ENCODE measurements at places on chromosomes 6 and 20.
A peak's percentile ranks its signal among the peaks of the same experiment; 100 is the strongest.

DNA sequence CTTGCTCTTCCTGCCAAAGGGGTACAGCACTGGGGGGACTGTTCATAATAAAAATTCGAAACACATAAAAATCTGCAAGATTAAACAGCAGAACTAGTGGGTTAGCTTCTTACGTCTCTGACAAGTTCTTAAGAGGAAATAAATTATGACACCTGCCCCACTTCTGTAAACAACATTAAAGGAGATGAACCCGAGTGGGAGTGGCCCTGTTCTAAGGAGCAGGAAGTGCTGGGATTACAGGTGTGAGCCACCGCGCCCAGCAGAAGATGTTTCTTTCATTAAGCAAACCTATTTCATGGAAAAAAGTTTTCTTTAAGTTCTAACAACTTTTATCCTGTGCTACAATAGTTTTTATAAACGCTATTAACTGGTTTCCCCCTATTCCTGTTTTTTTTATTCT, 24.6 kb downstream of the USP45 start:
- DNase-seq: no peak

DNA sequence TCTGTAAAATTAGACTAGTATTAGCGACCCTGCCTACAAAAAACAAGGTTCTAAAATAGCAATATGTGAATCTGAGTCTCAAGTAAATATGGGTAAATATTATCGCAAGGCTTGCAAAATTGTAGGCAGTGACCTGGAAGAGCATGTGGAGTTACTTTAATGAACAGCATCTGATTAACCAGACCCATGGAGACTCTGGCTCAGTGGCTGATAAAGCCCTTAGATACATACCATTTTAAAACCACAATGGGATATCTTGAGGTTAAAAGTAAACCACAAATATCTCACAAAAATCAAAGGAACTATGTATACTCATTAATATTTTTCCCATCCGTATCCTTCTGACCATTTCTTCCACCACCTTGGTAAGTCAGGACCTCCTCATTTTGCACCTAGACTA, 187.0 kb downstream of the MTFR2 start:
- DNase-seq: no peak

DNA sequence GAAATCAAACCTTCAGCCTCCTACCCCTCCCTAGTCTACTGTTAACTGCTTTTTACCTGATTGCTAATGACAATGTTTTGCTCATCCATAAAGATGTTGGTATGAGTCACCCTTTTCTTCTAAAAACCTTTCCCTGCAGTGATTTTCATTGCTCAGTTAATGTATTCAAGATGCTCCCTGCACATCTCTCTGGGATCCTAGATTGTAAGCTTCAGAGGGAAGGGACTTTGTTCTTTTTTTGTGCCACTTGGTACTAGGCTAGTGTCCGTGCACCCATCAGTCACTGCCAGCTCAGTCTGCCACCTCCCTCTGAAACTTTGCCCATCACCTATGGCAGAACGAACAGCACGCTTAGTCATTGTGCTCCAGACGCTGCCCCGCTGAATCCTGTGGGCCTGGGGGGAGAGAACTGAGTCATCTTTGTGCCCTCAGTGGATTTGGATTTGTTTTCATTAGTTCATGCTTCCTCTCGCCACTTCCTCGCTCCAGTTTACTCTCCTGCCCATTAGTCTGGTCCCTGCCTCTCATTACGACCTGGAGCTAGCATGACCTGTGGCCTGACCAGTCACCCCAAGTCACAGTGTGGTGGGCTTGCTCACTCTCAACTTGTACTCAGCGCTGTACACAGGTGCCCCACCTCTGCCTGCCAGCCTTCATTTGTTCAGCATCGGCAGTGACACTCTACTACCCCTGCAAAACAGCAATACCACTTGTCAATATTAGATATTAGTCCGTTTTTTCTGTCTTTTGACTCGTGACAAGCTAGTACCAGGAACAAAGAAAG, 78.0 kb upstream of the TMEM181 start:
- DNase-seq: no peak

DNA sequence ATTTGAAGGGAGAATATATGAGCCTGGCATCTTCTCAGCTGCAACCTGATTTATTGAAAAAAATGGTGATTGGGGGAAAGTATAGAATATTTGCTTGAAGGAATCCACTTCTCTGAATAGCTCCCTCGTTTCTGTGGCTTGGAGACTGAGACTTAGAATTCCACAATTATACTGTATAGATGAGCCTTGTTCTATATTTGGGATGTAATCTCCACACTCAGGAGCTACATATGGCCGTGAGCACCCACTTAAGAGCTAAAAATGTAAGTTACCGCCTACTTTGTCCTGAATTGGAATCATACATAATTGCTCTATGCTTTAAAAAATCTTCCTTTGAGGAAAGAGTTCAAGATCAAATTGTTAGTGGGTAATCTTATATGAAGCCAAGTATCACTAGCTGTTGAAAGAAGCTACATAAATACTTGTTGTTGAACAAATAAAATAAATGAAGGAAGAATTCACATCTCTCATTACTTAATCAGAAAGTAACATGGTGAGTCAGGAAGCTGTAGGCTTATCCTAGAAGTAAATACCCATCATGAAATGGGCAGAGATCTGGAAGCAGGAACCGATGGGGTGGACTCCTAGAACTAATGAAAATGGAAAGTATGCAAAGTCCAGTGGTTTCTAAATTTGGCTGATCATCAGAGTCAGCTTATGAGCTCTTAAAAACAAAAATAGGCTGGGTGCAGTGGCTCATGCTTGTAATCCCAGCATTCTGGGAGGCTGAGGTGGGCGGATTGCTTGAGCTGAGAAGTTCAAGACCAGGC, 254.3 kb downstream of the SOX4 start:
- DNase-seq: no peak

DNA sequence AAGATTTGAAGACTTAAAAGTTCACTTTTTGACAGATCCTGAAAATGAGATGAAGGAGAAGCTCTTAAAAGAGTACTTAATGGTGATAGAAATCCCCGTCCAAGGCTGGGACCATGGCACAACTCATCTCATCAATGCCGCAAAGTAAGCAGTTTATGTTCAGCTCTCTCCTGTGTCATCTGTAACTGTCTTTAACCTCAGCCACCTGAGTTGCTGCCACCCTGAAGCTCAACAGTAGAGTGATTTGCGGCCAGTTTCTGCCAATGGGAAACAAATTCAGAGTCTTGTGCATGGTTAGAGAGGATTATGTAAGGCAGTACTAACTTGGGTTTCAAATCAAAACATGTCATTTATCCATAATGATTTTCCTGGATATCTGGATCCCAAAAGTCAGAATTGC, 10.1 kb downstream of the TNFAIP3 start:
- DNase-seq: no peak

DNA sequence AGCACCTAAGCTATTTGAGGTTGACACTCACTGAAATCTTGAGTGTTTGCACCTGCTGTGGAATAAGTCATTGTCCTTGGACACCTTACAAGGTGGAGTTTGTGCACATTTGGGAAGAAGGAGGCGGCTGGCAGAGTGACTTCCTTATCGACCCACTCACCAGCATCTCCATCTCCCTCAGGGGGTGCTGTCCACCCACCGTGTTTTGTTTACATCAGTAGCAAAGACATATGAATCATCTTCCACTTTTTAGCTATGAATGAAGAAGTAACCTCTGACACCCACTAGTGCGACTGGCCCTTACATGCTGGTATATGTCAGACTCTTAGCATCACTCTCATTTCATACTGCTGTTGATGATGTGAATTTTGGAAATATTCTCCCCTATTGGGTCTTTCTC, 119.5 kb upstream of the SGK1 start:
- DNase-seq: peak; percentile 34

DNA sequence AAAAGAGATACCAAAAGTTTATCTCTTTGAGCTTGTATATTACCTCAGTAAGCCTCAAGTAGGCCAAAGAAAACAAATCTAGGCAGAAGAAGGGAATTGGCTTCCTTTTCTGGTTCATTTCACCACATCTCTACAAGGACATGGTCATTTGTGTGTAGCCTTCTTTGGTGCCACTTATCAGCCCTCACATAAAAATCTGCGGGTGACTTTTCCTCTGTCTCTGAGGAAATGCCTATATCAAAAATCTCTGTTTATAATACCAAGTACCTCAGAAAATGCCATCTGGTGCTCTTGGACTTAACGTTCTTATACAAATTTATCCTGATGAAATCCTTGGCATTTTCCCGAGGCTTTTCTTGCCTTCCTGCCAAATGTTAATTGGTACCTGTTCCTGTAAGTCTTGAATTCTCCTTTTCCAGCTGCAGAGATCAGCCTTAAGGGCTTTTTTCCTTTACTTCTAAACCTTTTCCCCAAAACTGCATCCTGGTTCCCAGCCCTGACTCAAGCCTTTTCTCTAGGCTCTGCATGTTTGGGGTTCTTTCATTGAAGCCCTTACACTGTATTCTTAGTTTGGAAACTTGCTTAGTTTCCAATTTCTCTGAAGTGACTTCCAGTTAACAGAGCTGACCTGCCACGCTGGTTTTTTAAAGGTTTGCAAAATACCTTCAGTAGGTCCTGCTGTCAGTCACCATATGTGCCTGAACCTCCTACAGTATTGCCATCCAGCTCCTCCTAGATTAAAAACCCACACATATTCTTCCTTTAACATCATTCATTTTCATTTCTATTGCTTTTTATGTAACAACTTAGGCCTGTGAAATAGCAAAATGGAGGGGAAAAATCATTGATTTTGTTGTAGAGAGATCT, 191.2 kb upstream of the PREP start:
- DNase-seq: no peak

DNA sequence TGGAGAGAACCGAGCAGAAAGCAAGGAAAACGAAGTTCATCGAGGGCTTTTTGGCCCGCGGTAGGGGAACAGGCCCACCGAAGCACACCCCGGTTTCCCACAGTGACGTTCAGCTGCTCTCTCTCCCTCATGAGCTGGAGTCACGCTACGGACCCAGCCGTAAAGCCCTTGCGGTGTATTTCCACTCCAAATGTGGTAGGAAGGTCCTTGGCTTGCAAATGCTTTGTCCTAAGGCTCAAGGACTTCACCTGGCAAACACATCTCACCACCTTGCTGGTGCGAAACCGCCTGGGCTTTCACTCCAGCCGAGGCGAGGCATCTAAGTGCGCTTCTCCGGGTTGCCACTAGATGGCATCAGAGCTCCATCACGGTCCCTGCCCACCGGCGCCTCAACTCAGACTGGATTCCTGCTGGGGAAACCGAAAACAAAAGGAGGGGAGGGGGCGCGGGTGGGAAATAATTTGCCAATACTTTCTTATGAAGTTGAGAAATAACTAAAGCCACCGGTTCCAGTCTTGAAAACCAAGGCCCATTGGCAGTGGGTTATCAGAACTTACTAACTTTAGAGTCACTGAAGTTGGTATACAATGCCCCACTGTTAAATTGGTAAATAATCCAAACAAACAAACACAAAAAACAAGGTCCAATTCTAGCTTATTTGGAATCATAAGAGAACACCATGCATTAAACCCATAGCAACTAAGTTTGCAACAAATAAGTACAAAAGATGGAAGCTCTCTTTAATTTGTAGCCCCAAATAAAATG, 13.4 kb upstream of the FOXC1 start:
- DNase-seq: peak; percentile 86

GRCh38 chr20:63033794-63034709, 27.3 kb upstream of the BHLHE23 start:
- DNase-seq: peak; percentile 8

DNA sequence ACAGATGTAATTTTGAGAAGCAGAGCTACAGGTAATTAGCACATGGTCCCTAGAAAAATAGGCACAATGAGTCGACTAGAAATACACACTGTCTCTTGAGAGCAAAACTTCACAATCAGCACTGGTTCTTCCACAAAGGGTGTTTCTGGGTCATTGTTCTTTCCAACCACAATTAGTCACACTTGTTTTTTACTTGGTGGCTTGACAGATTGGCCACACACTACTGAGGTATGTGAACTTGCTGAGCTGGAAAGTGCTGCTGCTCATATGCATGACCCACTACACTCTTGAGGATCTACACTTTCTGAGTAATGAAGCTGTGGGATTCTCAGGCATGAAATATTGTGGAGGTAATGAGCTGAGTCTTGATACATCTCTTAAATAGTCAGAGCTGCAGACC, 347.7 kb downstream of the BCKDHB start:
- no peak for DNase-seq

Measured in posterior cingulate gyrus (tissue), 11 donors.